ENCODE measurements at places on chromosomes 7 and 10.

- no peak for DNase-seq
Measured at GRCh38 chr10:72525277-72525676, 100.6 kb downstream of the MICU1 start.

DNA sequence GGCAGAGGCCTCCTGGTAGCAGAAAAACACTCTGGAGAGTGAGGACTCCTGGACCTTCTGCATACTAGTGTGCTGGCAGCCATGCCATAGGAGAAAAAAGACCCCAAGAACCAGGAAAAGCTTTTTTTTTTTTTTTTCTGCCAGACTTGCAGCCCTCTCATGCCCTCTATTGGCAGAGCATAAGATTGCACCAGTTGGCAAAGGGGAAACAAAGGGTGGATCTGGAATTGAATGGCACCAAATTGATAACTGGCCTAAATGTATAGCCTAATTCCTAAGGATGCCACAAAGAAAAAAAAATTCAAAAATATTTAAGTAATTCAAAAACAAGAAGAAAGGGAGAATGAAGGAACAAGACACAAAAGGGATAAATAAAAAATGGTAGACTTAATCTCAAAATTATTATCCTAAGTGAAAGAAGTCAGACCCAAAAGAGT, 112.5 kb upstream of the GHITM start:
- no peak for DNase-seq

GRCh38 chr10:72218325-72218724, 2.2 kb upstream of the ASCC1 start:
- no peak for DNase-seq

GRCh38 chr10:988667-989545, 672 bp downstream of the GTPBP4 start:
- no peak for DNase-seq

DNA sequence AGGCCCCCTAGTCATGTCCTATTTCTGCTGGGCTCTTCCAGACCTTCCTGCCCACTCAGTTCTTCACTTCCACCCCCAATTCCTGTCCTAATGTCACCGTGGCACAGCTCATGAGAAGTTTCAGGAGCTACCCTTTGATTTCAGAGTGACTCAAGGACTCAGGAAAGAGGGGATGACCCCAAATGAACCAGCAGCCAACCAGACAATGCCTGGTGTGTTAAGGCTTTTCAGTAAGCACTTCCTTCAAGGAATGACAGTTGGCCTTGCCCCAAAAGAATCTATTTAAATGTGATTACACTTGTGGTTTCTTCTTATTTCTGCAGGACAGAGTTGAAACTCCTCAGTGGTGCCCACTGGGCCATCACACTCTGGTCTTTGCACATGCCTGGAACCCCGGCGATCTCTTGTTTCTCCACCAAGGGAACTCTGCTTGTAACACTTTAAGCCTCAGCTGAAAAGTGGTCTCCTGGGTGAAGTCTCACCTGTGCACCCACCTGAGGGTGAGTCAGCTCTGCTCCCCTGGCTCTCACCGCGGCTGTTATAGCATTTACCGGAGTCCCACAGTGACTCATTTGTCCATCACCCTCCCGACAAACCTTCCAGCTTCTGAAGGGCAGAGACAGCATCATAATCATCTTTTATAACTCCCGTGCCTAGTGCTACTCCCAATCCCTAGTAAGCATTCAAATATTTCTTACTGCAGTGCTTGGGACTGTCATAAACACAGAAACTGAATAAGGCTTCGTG, 123.0 kb upstream of the SVIL start:
- DNase-seq, result no peak

- DNase-seq, result peak; percentile 53
Measured at GRCh38 chr10:90911133-90912051, 9.5 kb downstream of the ANKRD1 start.

DNA sequence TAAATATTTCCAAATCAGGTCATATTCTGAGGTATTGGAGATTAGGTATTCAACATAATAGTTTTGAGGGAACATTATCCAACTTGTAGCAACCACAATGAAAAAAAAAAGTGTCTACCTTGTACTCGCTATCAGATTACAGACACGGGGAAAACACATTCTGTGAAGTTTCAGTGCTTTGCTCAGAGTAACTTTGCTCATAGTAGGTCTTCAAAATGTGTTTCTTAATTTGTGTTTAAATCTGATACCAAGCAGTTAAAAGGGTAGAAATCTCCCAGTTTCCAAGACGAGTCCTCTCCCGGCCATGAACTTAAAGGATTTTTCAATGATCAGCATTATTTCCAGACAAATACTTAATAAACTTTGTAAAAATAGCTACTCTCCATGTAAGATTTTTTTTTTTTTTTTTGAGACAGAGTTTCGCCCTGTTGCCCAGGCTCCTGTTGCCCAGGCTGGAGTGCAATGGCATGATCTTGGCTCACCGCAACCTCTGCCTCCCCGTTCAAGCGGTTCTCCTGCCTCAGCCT, 39.2 kb downstream of the DDIT4 start:
- no peak for DNase-seq

GRCh38 chr7:36272567-36273269, 116.9 kb upstream of the ANLN start:
- peak; percentile 70 for DNase-seq

DNA sequence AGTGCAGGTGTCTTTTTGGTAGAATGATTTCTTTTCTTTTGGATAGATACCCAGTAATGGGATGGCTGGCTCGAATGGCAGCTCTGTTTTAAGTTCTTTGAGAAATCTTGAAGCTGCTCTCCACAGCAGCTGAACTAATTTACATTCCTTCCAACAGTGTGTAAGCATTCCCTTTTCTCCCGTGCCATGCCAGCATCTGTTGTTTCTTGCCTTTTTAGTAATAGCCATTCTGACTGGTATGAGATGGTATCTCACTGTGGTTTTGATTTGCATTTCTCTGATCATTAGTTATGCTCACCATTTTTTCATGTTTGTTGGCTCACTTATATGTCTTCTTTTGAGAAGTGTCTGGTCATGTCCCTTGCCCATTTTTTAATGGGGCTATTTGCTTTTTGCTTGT, 486.3 kb downstream of the GALNT17 start:
- DNase-seq, result no peak

DNA sequence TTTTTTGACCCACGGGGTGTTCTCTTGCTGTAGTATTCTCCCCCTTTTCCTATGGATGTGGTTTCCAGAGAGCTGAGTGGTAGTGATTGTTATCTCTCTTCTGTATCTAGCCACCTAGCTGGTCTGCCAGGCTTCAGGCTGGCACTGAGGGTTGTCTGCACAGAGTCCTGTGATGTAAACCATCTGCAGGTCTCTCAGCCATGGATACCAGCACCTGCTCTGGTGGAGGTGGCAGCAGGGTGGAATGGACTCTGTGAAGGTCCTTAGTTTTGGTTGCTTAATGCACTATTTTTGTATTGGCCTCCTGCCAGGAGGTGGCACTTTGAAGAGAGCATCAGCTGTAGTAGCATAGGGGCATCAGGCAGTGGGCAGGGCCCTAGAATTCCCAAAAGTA, 851 bp downstream of the HYAL4 start:
- no peak for DNase-seq

GRCh38 chr7:101555269-101555920, 73.7 kb downstream of the MYL10 start:
- DNase-seq, result no peak

DNA sequence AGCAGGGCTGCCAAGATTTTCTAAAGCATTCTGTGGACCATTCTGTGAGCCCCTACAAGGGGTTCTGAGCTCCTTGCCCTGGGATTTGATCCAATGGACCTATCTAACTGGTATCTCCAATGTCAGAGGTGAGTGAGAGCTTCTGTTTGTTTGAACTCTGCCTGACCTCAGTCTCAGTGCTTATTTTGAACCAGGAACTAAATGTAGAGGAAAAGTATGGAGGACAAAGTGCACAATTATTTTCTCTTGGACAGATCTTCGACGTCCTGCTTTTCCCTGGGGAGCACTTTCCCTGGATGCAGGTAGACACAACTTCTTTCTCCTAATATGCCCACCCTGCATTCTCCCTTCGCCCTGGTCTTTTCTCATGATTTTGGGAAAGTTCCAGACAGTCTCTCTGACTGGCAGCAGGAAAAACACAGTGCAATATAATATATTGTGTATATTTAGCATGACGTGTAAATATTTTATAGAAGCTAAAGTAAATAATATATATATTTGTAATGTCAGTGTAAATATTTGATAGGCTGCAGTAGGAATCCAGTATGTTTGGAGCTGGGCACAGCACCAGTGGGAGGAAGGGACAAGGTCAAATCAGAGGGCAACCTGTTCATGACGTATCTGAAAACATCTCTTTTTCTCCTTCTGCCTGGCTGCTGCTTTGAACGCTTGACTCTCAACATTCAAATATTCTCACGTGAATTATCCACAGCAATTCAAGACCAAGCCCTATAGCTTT, 184.0 kb upstream of the LYZL1 start:
- DNase-seq, result no peak

DNA sequence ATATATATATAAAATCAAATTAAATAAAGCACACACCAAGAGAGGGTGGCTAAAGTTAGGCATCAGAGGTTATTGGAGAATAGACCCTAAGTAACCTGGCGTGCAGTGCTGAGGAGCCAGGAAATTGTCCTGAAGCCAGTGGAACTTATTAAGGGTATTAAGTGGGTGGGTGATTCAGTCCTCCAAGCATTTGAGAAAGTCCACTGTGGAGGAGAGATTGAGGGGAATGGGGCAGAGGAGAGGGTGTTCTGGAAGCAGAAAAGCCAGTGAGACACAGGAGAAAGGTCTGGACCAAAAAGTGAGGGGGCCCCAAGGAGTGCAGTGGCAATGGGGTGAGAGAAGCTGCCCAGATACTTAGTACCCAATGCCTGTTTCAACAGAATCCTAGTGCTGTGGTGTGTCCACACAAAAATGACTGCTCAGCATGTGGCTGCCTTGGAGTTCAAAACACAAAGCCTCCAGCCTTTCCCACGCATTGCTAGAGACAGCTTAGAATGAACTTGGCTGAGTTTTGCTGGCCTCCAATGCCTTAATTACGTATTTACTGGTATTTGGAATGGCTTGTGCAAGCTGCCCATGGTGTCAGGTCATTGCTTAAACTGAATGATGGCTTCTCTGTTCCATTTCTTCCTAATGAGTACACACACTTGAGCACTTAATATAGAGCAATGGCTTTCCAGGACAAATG, 44.9 kb upstream of the CHST15 start:
- no peak for DNase-seq

GRCh38 chr10:32055478-32056135, 618 bp downstream of the KIF5B start:
- peak; percentile 56 for DNase-seq

DNA sequence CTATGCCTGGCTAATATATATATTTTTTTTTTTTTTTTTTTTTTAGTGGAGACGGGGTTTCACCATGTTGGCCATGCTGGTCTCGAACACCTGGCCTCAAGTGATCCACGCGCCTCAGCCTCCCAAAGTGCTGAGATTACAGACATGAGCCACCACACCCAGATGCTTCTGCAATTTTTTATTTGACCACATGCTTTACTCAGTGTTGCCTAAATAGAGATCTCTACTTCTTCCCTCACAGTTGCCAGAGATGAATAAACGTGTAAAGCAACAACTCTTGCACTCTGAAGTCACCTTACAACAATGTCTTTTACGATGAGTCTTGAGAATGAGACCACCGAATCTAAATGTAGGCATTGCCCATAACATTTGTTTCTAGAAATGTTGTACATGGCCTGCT, 107.9 kb upstream of the FRMD4A start:
- DNase-seq, result no peak

GRCh38 chr10:48803801-48804584, 119.3 kb downstream of the WDFY4 start:
- no peak for DNase-seq

GRCh38 chr10:68446179-68446578, 25.6 kb downstream of the DNA2 start:
- DNase-seq, result no peak

- no peak for DNase-seq
Measured at GRCh38 chr7:24073651-24074420, 210.2 kb upstream of the NPY start.

GRCh38 chr10:26197248-26197647, 19.3 kb upstream of the GAD2 start:
- DNase-seq, result no peak

- no peak for DNase-seq
Measured at GRCh38 chr10:101283762-101284100, 54.5 kb upstream of the LBX1 start.

DNA sequence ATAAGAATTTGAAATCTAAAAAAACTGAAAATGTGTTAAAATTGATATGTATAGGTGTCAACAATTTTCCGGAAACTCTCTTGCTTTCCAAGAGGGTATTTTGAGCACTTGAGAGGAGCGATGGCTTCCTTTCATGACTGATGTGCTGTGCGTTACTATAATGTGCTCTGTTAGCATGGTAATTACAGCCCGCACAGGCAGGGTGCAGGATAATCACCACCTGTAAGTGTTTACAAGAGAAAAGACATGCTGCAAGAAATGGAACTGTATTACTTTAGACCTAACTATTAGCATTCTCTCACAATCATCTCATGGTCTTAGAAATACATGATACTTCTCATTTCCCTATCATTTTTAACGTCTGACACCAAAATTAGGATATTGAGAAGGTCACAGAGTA, 92.4 kb upstream of the ADARB2 start:
- no peak for DNase-seq

- DNase-seq, result no peak
Measured at GRCh38 chr10:128062881-128063563, 63.2 kb downstream of the MKI67 start.

All from progenitor cell of endocrine pancreas (in vitro differentiated cells).